WTC11 (cell line): ENCODE measurements at places on chromosomes 3 and 15.

- no peak for DNase-seq
Measured at GRCh38 chr3:71709908-71710511, 15.2 kb downstream of the EIF4E3 start.

- DNase-seq: no peak
Measured at GRCh38 chr3:128505771-128506170, 12.8 kb upstream of the GATA2 start.

DNA sequence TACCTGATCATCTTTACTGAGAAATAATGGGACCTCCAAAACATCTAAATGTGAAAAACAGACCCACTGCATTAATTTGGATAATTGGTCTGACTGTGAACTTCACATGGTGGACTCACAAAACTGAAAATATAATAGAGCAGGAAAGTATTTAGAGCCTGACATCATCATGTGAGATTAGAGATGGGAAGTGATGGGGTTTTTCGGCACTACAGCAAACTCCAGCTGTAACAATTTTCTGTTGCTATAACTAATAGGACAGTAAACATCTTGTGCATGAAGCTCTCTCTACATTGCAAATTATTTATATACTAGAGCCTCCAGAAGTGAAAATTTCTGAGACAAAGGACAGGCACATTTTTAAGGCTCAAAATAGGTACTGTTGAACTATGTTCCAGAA is 32.2 kb downstream of the VEPH1 start:
- no peak for DNase-seq

DNA sequence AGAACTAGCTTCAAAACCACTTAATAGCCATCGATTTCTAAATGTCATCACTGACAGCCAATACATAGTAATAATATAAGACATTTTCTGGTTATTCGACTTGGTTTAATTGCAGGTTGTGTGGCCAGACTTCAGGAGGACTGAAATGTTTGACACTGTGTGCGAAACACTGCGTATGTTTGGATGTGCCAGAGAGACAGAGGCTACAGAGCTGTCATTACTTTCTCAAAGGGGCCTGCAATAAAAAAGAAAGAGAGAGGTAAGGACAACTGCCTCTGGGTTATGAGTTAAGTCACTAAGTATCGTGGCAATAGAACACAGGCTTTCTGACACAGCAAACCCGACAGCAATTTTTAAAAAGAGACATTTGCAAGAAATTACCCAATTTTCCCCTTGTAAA is 882 bp downstream of the LMOD3 start:
- no peak for DNase-seq

GRCh38 chr15:73919706-73920105 is 6.6 kb upstream of the LOXL1 start:
- no peak for DNase-seq

GRCh38 chr15:59247364-59247763 is 40.7 kb downstream of the LDHAL6B start:
- peak; percentile 67 for DNase-seq

DNA sequence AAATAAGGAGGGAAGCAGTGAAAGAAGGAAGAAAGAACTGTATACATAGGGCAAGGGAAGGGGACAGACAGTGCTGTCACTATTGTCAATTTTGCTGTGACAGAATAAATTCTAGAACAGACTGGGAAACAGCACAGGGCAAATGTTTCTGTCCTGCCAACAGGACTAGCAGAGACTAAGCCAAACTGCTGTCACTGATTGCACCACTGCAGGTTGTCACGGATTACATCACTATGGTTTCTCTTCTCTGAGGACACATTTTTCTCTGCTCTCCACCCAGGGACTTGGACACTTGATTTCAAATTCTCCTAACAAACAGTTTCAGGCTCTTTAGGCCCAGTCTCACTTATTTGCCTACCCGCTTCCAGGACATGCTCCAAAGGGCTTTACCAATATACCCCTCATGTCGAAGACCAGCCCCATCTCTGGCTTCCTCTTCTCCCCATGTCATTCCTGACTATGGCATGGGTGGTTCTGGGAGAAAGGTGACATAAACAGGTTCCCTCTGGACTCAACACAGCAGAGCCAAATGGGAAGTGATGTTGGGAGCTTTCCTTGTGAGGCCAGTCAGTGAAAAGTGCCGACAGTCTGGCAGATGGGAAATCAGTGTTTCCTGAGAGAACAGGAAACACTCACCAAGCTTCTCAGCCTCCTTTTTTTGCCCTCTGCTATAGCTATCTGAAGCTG is 70.2 kb upstream of the ST3GAL6 start:
- DNase-seq: no peak

DNA sequence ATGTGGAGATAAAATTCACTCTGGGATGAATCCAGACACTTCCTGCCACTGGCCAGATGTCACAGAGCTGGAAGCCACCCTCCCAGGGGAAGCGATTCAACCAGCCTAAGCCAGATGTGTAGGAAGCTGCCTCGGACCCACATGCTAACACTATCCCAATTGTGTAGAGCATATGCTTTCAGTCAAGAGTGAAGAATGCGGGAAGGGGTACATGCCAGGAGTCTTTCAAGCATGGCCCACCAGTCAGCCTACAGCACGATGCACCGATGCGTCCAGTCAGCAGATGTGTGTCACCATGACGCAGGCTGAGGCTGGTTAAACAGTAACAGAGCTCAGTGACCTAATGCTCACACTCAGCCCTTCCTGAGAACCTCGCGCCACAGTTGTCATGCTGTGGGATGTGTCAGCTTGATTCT is 38.8 kb upstream of the BNC1 start:
- no peak for DNase-seq

DNA sequence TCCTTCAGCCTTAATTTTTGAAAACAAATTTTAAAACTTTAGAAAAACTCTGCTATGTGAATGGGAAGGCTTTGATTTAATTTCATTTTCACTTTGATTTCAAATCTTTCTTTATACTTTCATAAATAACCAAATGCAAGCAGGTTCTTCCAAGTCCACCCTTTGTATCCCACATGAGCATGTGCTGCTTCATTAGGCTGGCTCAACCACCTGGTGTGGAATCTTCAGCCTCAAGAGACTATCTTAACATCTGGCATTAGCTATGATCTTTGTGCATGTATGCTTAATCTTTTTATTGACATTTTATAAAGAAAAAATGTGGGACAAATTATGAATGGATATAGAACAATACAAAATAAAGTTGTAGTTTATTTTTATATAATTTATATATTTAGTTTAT is 81.8 kb upstream of the MLF1 start:
- DNase-seq: no peak

DNA sequence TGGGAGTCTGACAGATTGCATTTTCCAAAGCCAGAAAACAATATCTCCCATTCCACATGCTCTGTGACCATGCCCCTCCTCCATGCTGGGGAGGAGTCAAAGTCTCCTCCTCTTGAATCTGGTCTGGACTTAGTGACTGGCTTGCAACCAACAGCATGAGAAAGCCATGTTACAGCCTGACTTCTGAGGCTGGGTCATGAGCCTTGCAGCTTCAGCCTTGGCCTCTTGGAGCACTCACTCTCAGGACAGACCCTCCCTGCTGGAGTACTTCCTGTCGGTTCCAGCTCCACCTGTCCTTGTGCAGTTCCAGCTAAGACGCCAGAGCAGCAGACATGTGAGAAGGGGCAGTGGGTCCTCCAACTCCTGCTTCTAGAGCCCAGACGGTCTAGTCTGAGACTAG is 49.7 kb upstream of the RBSN start:
- DNase-seq: peak; percentile 55

- no peak for DNase-seq
Measured at GRCh38 chr3:136903899-136904298, 41.9 kb downstream of the NCK1 start.

DNA sequence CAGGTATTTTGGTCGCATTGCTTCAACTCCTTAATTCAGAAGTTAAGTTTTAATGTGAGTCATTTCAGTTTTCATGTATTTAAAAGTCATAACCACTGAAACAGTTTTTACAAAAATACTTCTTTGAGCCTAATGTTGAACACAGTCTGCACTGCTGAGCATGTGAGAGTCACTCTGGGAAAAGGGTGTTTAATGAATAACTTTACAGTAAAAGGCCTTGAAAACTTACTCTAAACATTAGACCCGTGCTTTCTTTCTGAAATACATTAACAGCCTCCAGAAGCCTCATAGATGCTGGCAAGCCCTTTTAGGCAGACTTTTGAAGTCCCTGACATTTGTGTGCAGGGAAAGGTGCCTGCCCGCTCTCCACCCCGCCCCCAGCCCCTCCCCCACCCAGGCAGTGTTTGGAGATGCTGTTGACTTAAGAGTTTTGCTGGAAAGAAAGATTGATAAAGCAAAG is 68.9 kb upstream of the NR2F2 start:
- DNase-seq: no peak

DNA sequence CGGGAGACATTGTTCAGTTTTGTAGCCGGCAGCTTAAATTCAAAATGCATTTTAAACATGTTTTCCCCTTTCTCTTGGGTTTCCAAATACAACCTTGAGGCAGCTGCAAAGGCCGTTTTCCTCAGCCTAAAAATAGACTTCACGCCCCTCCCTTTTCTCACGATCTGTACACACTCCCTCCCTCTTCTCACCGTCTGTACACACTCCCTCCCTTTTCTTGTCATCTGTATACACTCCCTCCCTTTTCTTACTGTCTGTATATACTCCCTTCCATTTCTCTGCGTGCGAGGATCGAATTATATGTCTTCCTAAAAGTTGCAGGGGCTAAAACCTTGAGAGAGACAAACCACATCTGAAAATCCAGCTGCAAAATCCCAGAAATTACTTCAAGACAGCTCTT is 8.9 kb downstream of the MUC4 start:
- DNase-seq: no peak

GRCh38 chr3:64644483-64644882 is 43.3 kb downstream of the ADAMTS9 start:
- no peak for DNase-seq

DNA sequence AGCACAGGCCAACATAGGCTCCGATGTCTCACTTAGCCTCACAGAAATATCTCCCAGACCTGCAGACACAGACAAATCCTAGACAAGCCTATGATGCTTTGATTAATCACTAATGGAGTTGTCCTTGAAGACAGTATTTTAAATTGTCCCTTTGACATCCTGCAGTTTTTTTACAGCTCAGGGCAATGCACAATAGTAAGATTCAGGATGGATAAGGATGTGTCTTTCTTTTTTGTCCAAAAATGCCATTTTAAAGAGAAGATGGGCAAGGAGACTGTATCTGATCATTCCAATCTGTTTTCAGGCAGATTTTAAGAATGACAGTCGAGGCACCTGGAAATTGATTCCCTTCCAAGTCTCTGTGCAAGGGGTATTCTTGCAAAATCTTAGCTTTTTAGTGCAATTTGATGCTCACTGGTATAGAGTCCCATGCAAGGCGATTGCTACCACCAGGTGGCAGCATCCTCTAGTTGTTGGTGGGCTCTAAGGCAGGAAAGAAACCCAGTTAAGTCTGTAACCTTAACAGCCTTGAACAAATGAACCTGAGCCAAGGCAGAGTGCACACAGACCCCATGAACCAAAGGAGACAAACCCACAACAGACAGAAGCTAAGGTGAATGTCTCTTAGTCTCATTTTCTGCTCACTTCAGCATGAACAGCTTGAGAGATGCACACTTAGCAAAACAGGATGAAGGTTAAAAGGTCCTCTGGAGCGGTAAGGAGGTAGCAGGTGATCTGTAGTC is 51.2 kb upstream of the MINAR1 start:
- DNase-seq: peak; percentile 85

DNA sequence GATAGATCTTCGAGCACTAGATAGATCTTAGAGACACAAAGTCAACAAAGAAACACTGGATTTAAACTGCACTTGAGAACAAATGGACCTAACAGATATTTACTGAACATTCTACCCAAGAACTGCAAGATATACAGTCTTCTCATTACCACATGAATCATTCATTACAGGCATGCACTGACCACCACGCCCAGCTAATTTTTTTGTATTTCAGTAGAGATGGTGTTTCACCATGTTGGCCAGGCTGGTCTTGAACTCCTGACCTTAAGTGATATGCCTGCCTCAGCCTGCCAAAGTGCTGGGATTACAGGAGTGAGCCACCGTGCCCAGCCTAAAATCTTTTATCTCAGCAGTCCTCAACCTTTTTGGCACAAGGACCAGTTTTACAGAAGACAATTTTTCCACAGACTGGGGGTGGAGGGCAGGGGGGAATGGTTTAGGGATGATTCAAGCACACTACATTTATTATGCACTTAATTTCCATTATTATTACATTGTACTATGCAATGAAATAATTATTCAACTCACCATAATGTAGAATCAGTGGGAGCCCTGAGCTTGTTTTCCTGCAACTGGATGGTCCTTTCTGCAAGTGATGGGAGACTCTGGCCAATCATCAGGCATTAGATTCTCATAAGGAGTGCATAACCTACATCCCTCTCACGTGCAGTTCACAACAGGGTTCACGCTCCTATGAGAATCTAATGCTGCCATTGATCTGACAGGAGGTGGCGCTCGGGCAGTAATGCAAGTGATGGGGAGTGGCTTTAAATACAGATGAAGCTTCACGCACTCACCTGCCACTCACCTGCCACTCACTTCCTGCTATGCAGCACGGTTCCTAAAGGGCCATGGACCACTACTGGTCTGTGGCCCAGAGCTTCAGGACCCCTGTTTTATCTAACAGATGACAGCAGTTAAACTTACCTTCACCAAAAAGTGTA is 21.7 kb downstream of the CSNK1G1 start:
- peak; percentile 42 for DNase-seq

GRCh38 chr3:58965865-58966264 is 84.0 kb downstream of the CFAP20DC start:
- DNase-seq: no peak

DNA sequence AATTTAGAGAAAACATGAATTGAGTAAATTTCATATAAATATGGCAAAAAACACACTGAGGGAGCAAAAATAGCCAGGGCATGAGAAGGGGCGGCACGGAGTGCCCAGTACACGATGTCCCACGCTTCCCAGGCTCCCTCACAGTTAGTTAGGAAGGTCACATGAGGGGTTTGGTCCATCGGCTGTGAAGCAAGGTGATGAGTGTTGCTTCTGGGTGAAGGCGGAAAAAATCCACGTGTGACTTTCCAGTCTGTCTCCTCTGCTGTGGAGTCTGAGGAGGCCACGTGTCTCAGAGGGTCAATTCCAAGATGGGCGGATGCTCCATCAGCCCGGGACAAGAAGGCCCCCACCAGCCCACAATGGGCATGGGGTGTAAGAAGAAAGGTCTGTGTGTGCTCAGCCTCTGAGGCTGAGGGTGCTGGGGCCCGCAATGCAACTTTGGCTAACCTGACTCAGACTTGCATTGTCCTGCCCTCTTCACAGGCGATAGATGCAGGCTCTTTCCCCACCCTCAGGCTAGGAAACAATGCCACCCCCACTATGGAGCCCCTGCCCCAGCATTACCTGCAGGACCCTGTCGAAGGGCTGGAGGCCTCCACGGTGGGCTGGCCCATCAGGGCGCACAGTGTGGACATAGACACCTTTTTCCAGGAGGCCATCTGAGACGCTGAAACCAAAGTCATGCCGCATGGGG is 45.7 kb downstream of the GRIP2 start:
- no peak for DNase-seq

DNA sequence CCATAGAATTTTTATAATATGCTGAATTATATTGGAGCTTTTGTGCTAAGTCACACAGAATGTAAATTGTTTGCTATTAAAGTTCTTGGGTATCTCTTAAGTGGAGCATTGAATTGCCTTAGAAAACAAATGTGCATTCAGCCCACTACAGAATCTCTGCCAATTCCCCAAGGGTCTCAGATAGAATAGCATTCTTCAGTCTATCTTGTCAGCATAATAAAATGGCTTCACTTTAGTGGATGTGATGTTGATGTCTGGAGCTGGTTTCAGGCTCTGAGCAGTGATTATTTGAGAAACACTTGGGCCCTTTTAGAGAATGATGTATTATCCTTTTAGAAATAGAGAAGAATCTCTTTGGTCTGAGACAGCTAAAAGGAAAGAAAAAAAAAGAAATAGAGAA is 45.2 kb downstream of the LRCH3 start:
- DNase-seq: no peak

GRCh38 chr3:278300-279064 is 81.9 kb downstream of the CHL1 start:
- no peak for DNase-seq
